Kidney tubule cell (primary cell): ENCODE measurements at places on chromosomes 2 and 18.

DNA sequence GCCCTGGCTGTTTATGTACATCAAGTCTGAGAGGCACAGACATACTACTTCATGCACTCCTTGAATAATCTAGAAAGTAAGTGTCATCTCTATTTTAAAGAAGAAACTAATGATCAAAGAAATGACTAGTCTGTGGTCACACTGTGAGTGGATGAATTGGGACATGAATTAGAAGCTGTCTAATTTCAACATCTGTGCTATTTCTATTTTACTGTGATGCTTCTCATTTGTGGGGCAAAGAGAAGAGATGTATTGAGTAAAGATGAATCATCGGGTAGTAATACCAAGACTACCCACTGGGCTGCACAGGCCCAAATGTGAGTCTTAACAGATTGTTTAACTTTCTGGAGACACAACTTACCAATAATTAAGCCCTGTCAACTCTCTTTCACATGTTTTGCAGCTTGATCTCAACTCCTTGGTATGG lies 42.4 kb upstream of the MTIF2 start:
- peak; percentile 56 for DNase-seq

DNA sequence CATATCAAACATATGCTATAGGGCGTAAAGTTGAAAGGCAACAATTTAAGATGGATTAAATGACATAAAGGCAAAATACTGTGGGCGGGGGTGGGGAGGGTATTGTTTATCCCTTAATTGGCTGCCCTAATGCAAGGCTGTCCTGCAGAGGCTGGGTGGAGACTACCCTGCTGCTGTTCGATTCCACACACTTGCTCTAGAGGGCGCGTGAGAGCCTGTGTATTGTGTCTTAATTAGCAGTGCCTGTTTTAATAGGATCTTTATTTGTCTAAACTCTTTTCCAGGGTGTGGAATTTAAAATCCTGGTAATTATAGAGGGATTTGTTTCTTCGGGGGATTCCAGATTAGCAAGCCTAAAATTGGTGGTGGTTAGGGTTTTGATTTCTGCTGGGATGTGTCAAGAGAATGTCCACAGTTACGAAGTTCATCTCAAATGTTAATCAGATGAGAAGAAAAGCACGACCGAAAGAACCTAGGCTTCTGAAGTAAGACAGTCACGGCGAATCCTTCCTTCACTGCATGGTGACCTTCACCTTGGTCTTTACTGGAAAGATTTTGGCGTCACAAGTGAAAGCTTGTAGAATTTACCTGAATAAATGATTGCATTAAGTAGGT lies 103.5 kb upstream of the MAP3K20 start:
- peak; percentile 39 for DNase-seq

GRCh38 chr18:74356959-74357358 lies 41.3 kb downstream of the C18orf63 start:
- DNase-seq: no peak

GRCh38 chr2:180001726-180002125 lies 5.4 kb downstream of the CWC22 start:
- no peak for DNase-seq

GRCh38 chr2:148882051-148882450 lies 7.0 kb downstream of the KIF5C start:
- no peak for DNase-seq
